ENCODE measurements at places on chromosomes 16 and 17. TPM values are rescaled to one million over a fixed set of nuclear protein-coding genes. Genes with fewer than 3 reads are reported as not detected.

Gene CDR2
- total RNA-seq: 5.3 TPM

GRCh38 chr16:89431158-89431584 is 59.2 kb downstream of the ANKRD11 start:
- no peak for DNase-seq
- no peak overlapping the region for H3K4me3 ChIP-seq
- peaks cover 57% of the 10 kb centered on the region for H3K4me1 ChIP-seq
- no peaks in the 10 kb centered on the region for H3K27me3 ChIP-seq
- H3K27ac ChIP-seq: no peak overlapping the region

GRCh38 chr17:5260542-5260941 is 21.5 kb upstream of the RABEP1 start:
- H3K27ac ChIP-seq: no peak overlapping the region
- no peaks in the 10 kb centered on the region for H3K4me1 ChIP-seq
- H3K36me3 ChIP-seq: no peaks in the 10 kb centered on the region
- no peak overlapping the region for H3K4me3 ChIP-seq

DNA sequence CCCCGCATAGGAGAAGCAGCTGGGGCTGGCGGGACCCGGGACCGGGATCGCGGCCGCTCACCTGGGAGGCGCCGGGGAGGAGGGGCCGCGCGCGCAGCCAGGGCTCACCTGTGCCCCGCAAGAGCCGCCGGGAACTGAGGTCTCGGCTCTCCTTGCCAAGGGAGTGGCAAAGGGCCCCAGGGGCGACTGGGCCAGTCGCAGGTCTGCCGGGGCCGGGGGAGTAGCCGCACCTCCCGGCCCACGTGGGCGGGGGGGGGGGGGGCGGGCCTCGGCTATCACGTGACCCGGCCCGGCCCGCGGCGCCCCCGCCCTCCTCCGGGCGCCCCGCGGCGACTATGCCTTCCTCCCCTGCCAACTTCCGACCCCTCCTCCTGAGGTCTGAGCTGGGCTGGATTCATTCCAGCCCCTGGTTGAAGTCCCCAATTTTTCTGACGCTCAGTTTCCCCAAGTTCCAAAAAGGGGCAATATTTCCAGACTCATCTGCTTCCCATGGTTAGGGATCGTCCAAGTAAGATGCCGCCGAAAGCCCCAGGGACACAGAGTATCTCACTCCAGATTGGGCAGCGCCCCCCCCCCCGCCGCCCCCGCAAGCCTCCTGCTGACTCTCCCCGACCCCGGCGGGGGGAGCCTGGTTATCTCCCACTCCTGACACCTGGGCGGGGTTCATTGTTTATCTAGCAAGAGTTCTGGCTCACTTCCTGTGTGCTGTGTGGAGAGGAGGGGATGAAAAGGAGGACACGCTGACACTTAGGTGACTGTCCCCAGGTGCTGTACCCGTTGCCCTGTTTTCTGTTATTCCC is at the start of gene TMC6:
Gene TMC6 (minus strand): TSS at position 205 of the 800 bp plus-strand sequence. CDS start 1,923 bp downstream, outside the sequence.
- H3K36me3 ChIP-seq: no peaks in the 10 kb centered on the region
- H3K27ac ChIP-seq: peak within 1 kb of the TSS; percentile 96
- no peaks in the 10 kb centered on the region for H3K27me3 ChIP-seq
- DNase-seq: peak; percentile 64

- H3K27me3 ChIP-seq: no peaks in the 10 kb centered on the region
- no peak overlapping the region for H3K4me3 ChIP-seq
- H3K36me3 ChIP-seq: peaks cover 8% of the 10 kb centered on the region
- H3K27ac ChIP-seq: no peak overlapping the region
These were observed 48.4 kb upstream of the ALDH3A1 start for GRCh38 chr17:19796457-19796856.

Measured in heart right ventricle (tissue), 16 donors.